WERI-Rb-1 (cell line): ENCODE measurements at places on chromosomes 6 and 20.
A peak's percentile ranks its signal among the peaks of the same experiment; 100 is the strongest.

DNA sequence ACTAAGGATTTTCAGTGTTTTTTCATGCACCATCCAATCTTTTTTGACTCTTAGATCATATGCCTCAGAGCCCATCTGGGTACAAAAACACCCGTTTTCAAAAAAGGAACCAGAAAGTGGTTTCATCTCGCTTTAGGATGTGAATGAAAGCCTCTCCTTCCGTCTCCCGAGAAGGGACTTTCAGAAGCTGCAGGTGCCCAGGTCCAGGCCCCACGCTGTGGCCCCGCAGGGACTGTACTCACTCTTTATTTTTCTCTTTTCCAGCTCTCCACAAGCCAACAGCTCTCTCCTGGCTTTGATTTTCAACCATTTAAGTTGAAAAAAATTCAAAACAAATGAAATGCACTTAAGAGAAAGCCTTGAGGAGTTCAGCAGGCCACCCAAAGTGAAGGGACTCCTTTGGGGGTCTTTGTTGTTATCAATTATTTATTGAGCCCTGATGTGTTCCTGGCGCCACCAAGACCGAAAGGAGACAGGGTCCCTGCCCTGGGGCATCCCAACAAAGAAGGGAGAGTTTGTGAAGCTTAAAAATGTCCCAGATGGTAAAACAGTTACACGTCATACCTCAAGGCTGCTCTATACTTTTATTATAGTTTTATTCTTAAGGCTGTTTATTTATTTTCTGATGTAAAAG, 467.3 kb downstream of the PREX1 start:
- DNase-seq = no peak

DNA sequence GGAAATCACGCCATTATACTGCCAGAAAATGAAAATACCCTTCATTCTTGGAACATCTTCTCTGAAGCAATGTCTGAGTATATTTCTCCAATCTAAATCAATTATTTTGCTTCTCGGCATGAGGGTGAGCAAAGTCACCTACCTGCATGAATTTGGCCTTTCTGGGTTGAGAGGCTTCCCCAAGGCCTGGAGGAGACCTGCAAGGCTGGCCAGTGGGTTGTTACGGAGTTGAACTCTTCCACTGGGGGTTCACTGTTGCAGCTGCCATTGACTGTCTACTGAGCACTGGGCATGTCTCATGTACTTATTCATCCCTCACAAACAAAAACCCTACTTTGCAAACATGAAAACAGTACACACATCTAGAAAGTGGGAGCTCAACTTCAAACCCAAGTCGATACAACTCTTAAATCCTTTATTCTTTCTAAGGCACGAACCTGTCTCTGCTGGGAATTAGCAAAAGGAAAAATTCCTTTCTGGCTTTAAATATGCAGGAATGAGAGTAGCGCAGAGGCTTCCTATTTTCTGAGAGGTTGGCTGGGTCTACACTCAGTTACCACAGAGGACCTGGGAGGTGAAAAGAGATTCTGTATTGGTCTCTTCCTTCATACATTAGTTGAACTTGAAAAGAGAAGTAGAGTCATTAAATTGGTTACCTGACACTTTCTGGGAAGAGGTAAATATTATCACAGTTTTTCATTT, 87.6 kb upstream of the SGK1 start:
- no peak for DNase-seq

- DNase-seq = no peak
These were observed 311.2 kb upstream of the OPRM1 start for GRCh38 chr6:153727885-153728284.

DNA sequence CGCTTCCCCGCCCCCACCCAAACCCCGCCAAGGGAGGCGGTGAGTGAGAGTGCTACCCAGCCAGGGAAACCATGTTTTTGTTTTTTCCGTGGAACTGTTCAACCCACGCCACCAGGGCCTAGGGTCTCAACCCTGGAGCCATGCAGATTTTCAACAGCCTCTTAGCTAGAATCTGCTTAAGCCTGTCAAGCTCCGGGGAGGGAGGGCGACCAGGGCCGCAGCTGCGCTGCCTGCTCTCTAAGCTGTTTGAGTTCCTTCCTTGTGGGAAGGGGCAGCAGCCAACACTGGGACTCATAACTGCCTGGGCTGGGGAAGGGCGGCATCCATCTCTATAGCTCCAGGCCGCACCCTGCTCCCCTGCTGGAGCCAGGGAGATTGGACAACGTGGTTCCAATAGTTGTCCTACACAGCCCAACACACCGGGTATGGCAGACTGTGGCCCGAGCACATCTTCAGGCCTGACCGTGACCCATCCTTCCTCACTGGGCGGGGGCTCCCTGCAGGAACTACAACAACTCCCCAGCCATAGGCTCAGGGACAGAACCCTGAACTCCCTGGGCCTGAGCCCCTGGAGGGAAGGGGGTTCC, 1065.7 kb upstream of the MANEA start:
- peak; percentile 71 for DNase-seq

DNA sequence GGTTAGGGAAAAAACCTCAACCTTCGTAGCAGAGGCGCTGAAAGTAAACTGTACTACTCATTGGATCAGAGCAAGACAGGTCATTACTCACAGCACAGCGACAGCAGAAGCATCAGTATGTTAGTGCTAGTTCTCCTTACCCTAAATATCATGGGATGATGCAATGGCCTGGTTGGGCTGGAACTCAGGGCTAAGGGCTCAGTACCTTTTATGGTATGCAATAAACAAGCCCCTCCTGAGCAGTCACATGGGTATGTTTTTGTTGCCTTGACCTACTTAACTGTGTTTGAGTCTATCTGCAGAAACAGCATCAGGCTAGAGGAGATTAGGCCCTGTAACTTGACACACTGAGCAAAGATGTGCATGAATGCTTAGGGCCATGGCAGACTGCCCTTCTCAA, 369.4 kb upstream of the IMPG1 start:
- peak; percentile 49 for DNase-seq

DNA sequence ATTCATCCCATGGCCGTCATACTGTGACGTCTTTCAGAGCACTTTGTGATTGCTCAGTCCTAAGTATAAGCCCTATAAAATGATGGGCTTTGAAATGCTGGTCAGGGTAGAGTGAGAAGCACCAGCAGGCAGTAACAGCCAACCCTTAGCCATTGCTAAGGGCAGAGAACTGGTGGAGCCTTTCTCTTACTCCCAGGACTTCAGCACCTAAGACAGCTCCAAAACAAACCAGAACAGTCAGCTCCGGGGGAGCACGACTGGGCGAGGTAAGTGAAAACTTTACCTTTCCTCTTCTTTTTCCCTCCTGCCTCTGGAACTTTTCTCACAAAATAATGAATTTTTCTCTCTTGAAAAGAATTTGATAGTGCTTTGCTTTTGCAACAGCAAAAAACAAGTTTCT, at the start of gene VIP:
TSS of gene VIP (plus strand) at position 104 of the 400 bp plus-strand sequence. CDS start 1,381 bp downstream, outside the sequence.
- DNase-seq = no peak

- no peak for DNase-seq
These were observed 3.7 kb downstream of the FOXF2 start for GRCh38 chr6:1392813-1393640.

DNA sequence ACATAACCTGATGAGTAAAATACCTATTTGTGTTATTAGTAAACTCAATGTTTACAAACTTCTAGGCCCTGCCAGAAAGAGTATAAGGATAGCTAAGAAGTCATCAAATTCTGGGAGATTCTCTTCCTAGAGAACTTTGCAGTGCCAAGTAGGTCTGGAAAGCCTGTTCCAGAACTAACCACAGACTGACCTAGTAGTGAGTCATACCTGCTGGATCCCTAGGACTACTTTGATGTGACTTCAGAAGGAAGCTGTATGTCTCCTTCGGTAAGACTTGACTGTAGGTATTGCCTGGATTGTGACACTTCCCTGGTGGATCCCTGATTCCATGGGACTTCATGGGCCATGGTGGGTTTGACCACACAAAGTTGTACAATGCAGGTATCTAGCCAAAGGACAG, 131.7 kb downstream of the DNAH8 start:
- no peak for DNase-seq

DNA sequence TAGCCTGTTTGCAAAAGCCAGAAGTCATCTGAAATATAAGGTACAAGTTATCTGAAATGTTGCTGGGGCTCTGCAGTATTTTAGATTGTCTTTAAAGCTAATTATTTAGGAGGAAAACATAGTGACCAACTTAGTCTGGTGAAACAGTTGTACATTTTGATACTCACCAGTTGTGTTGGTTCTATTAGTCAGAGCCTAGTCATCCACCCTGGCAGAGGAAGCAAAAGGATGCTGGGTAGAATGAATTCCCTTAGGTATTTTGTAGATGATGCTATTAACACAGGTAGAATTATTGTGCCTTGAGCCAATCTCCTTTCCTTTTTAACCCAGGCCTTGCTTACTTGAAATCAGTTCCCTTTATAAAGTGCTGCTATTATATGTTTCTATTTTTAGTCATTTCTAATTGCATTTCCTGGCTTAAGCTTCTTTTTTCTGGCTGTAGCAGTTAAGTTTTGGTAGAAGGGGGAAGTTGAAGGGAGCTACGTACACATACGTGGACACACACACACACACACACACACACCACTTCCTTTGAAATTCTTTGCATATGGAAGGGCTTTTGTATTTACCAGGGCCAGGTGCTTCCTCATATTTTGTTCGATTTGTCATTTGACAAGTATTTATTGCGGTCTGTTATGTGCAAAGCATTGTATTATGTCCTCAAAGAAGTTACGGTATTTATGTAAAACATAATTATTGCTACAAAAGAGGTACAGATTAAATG, 82.4 kb downstream of the RTN4IP1 start:
- DNase-seq = no peak

DNA sequence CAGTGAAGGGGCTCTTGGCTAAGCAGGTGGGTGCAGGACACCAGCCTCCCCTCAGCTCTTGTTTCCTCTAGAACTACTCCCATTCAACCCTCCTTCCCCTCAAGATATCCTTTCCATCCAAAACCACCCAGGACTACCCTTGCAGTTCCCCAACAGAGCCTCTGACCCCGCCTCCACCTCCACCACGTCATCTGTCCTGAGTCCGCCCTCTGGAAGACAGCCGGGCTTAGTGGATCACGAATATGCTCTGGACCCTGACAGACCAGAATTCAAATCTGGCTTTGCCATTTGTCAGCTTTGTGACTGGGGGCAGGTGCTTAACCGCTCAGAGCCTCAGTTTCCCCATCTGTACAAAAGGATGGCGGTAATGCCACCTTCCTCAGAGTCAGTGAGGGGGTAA, 31.4 kb downstream of the TFEB start:
- no peak for DNase-seq

DNA sequence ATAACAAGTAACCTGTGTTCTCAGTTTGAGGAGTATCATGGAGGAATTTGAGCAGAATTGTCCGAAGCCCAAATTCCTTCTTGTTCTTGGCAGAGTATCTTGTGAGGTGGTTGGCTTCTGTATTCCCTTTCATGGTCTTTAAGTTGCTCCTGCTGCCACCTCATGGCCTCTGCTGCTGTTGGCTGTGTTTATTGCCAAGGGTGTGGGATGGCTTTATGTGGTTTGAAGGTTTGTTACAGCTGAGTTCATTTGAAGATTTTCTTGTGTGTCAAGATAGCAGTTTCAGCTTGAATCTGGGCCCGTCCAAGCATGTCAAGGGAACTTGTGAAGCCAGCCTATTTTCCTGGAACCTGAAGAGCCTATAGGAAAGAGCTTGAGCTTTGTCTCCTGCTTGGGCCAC, 20.2 kb upstream of the TTK start:
- peak; percentile 17 for DNase-seq

DNA sequence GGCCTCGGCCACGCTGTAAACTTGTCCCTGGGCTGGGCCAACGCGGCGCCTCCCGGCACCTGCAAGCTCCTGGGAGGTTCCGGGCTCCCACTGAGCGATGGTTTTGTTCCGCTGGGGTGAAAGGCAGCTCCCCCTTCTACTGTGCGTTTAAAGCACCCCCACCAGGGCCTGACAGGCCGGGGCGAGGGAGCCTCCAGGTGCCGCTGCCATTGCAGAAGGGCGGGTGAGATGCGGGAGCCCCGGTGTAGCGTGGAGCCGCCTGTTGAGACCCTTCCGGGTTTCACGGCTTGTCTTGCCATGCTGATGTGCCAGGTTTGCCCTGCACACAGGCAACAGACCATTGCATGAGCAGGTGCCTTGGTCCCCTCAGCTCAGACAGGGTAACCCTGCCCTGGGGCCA, 2.9 kb downstream of the COL20A1 start:
- no peak for DNase-seq

- no peak for DNase-seq
These were observed 12.2 kb upstream of the DSTN start for GRCh38 chr20:17557675-17558006.

DNA sequence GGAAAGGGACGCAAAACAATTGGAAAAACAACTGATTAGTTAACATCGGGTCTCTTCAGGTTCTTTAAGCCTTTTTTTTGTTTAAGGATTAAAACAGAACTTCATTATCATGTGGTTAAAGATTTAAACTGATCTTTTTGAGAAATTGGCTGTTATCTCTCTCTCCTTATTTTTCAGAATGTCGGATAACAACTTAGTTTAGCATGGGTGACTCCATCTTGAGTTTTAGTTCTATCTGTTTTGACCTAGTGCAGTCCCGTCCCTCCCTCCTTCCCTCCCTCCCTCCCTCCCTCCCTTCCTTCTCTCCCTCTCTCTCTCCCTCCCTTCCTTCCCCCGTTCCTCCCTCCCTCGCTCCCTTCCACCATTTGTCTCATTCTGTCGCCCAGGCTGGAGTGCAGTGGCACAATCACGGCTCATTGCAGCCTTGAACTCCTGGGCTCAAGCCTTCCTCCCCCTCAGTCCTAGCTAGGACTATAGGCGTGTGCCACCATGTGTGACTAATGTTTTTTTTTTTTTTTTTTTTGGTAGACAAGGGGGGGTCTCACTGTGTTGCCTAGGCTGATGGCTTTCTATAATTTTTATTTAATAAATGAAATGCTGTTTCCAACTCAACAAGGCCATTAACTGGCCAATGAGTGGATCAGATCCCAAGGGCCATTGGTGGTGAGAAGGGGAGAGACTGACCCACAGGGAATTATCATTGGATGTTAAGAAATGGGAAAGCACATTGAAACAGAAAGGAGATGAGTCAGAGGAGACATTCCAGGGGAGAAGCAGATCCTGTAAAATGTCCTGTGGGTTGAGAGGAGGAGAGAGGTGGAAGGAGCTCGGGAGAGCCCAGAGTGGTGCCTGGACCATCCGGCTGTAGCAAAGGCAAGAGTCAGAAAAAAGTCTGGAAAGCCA, 13.6 kb downstream of the BAK1 start:
- DNase-seq = no peak

DNA sequence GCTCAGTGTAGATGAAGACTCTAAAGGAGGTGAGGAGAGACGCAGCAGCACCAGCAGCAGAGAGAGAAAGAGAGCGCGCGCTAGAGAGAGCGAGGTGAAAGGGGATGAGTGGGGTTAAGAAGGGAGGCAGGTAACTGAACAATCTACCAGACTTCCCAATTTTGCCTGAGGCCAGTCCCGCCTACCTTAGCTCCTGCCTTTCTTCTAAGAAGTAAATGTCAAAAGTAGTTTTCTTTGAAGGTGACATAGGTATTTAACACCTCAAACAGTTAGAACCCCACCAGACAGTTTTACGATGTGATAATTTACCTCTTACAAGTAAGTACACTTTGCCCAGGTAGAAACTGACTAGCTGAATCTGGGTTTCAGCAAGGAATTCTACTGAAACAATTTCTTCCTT, 132.0 kb upstream of the EEF1E1 start:
- no peak for DNase-seq

- no peak for DNase-seq
These were observed 123.6 kb upstream of the LRFN2 start for GRCh38 chr6:40710626-40711330.
